ENCODE measurements at places on chromosomes 11 and 22.

- DNase-seq = no peak
These were observed 13.1 kb downstream of the VPS26B start for GRCh38 chr11:134237557-134237922.

DNA sequence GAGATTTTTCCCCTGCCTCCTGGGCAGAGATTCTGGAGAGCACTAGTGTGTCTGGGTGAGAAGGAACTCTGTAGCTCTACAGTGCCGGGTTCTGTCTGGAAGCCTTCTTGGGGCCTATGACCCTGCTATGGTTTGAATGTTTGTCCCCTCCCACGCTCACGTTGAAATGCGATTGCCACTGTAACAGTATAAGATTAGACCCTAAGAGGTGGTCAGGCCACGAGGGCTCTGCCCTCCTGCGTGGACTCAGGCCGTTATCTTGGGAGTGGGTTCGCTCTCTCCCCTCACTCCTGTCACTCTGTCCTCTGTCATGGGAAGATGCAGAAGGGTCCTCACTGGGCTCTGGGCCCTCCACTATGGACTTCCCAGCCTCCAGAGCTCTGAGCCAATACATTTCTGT lies 3.5 kb downstream of the AP5B1 start:
- no peak for DNase-seq

GRCh38 chr11:31050061-31050765 lies 319.3 kb downstream of the DCDC1 start:
- DNase-seq = no peak

- no peak for DNase-seq
These were observed 10.2 kb downstream of the LRRC74B start for GRCh38 chr22:21055880-21056319.

DNA sequence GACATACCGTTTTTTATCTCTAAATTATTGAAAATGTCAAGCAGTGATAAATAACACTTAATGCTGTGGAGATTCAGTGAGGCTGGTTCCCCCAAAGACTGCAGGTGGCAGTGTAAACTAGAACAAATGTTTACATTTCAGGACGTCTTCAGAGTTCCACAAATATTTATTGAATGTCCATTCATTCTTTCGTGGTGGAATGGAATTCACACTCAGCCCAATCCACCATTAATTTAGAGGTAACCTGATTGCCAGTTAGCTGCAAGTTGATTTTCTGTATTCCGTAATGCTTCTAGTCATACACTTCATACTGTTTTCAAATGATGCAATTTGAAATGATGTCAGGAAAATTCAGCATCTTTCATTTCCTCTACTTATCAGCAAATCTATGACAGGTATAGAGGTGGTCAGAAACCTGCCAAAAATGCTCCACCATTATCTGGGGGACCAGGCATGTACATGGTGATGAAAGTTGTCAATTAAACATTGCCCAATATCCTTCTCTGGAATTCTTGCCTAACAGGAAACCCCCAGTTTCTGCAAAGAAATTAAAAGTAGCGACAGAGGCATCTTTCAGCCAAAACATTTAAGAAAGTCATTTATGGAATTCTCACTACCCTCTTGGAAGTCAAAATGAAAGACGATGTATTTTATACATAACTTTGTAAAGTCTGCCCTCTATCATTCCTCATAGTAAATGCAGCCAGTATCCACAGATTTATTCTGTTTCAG lies 94.3 kb upstream of the BMAL1 start:
- DNase-seq = no peak

- no peak for DNase-seq
These were observed 558.4 kb upstream of the CADM1 start for GRCh38 chr11:116062490-116063171.

DNA sequence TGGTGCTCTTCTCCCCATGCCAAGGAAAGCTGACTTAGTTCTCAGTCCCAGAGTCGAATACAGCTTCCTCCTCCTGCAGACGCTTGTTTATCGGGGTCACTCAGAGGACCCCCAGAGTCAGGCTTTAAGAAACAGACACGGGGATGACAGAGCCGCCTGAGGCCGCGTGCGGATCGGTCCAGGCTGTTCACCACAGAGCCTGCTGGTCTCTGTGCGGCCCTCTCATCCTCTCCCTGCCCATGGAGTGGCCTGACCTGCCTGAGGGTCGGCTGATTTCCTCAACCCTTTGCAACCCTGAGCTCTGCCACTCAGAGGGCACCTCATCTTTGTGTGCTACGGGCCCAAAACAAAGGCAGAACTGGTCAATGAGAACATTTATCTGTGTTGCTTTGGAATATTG lies 2.1 kb downstream of the GAL start:
- no peak for DNase-seq

GRCh38 chr22:44721213-44721612 lies 19.2 kb downstream of the PRR5 start:
- no peak for DNase-seq
